ENCODE measurements at places on chromosomes 1 and 21.

GRCh38 chr21:38438462-38438893, 59.8 kb downstream of the ERG start:
- DNase-seq: no peak

DNA sequence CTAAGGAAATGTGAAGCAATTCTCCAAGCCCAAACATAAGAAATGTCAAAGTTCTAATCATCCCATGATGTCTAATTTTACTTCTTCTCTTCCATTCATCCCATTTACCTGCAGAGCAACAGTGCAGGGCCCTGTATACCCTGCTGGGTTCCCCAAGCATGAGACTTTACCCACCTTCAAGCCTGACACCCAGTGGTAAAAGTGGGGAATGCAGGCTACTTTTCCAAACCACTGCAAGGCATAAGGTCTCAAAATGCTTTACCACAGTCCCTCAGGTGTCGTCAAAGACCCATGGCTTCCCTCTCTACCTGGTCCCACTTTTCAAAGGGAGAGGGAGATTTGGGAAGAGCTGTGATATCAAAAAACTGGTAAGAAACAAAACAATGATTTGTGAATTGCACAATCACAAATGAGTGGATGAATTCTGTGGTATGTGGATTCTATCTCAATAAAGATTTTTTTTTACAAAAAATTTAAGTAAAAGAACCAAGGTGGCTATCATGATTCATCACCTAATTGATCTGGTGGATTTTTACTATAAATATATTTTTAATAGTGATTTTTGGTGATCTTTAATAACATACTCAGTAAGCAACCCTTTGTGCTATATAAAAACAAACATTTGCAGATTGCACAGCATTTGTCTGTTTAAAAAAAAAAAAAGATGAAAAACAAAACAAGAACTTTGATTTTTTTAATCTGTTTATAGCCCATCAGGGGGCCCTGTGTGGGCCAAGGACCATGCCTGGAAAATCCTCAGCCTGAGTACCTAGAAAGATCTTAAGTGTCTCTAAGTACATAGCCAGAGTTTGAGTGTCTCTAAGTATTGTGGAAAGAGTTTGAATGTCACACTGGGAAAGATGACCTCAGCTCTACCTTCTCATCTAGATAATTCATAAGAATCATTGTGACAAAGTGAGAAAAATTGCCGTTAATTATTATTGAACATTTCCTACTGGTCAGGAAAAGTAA, 73.1 kb upstream of the GJB5 start:
- DNase-seq: peak; percentile 28

DNA sequence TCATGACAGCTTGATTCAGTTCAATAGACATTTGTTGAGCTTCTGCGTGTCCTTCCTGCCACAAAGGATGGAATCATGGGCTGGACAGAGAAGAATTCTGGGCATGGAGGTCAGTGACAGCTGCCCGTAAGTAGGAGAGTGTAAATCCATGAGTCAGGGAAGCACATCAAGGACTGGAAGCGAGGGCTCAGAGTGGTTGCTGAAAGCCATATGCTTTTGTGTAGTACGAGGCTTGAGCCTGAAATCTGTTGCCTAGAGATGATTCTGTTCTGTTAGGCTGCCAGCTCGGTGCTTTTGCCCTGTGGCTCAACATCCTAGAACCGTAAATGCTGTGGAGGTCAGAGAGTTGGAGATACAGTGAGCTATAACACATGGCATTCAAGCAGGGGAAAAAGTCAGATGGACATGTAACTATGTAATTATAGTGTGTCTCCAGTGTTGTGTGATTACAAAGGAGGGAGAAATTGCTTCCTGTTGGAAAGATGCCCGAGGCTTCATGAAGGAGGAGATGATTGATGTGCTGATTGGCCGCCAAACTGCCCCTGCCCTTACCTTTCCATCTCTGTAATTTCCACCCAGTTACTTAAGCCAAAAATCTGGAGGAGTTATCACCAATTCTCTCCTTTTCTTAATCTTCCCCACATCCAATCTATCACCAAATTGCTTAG, 92.8 kb upstream of the CACNA1E start:
- no peak for DNase-seq

DNA sequence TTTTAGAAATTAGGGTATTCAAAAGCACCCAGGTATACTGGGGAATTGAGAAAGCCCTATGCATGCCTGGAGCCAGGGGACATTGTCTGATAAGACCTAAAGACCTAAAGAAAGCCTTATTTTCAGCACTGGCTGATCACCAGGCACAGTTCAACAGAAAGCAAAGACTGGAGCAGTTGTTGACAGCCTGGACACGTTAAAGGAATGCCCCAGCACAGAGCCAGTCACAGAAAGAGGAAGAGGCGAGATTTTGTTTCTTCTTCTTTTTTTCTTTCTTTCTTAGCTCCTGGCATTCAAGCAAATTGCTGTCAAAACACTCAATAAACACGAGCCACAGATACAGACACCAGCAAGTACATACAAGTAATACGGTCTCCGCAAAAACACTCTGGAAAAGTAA, 40.4 kb downstream of the RNF187 start:
- no peak for DNase-seq

GRCh38 chr1:12152113-12152891, 14.5 kb upstream of the TNFRSF1B start:
- DNase-seq: peak; percentile 53

DNA sequence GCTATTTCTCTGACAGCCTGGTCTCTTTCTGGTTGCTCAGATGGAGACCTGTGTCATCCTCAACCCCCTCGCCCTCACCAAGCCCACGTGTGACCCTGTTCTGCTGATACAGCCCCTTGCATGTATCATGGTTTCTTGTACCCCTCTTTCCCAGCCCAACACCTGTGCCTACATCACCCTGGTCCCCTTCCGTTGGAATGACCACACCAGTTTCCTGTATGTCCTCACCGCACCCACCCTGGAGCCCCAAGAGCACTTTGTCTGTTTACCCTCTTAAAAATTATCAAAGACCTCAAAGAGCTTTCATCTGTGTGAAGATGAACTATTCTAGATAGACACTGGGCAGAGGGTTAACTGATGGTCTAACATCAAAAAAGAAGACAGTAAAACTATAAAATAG, 179.5 kb downstream of the GALNT2 start:
- DNase-seq: no peak

GRCh38 chr1:215844777-215845176, 277.7 kb downstream of the KCTD3 start:
- DNase-seq: no peak

DNA sequence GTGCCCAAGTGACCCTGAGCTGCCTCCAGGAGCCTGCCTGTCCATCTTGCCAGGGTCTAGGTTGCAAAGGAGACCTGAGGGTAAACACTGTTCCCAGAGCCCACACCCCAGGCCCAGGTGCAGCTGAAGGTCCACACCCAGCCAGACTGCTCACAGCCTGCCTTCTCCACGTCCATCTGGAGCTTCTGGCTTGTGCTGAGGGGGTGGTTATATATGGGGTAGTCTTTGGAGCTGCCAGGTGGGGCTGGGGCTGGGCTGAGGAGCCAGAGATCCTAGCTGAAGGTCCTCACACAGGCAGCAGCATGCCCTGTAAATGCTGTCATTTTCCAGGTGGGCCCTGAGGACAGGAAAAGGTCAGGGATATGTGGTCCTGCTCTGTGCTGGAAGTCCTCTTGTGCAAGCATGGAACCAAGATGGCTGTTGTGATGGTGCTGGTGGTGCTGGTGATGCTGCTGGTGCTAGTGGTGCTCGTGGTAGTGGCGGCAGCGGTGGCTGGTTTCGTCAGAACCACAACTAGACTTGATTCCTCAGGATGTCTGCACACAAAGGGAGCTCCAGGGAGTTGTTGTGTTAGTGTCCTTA, 182.7 kb downstream of the MATN1 start:
- DNase-seq: no peak

DNA sequence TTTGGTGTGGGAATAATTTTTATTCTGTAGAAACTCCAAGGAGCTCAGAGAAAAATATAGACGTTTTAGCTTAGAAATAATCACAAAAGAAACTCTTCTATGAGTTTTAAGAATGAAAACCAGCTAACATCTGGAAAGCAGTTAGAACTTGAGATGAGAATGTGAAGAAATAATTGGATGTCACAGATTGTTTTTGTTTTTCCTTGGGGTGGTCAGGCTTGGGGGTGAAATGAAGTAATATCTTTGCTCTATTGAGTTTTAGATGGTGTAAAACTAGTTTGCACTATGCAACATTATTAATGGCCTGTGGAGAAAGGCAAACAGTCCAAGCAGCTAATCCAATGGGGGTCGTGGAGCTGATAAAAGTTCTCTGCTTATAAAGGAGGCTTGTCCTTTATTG, 101.2 kb downstream of the FMN2 start:
- no peak for DNase-seq
